Activated B cell treated with CpG ODN at 0.5 μM for 24 hours (primary cell): ENCODE measurements at places on chromosomes 3 and 15.

DNA sequence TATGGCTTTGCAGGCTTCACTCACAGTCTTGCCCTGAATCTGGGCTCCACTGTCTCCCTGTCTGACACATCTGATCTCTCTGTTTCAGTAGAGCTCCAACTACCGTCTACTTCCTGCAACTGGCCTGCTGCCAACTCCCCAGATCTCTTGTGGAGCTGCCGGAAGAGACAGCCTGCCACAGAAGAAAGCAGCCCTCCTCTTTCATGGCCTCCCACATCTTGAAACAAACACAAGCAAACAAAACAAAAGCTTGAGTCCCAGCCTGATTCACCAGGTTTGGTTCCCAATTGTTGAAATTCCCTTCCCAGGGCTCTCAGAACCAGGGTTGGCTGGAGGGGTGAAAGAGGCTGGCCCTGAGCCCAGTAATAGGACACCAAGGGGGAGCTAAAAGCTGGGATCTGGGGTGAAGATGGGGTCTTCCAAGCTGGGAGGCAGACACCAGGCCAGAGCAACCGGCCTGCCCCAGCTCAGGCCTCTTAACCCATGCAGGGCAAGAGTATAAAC is 55.3 kb upstream of the CA12 start:
- DNase-seq: no peak

DNA sequence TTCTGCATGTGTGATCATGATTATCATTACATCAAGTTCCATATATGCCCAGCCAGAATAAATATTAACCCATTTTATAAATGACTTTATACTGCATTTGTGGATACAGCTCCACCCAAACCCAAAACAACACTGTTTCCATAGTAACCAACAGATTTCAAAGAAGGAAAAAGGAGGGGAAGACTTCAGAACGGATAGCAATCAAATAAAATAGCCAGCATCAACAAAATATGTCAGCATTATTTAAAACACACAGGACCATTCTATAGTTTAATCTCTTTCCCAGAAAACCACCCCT is 114.4 kb downstream of the FOXP1 start:
- no peak for DNase-seq

DNA sequence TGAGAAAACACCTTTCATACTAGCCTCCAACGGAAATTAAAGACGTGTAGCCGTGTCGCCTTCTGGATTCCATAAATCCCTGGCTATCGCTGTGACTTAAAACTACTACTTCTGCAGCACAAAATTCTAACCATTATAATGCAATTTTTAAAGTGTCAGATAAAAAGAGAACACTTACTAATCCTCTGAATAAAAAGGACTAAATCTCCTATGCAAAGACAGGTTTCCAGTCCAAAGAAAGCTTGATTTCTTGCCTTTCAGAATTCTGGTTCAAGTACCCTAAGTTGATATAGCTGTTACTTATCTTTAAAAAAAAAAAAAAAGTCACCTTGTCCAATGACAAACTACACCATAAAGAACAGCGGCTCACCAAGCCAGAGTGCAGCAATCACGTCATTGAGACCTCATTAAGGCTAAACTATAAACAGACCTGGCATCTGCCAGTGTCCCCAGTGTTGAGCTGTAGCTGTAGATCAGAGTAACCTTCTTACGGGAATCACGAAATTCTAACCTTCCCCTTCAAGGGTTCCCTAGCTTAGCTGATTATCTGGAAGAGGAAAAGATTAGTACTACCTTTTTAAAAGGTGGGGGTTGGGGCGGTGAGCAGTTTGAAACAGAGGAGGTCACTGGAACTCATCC is 2.2 kb downstream of the ABCC5 start:
- no peak for DNase-seq

- DNase-seq: no peak
Measured at GRCh38 chr3:186569779-186570095, 783 bp upstream of the DNAJB11 start.

DNA sequence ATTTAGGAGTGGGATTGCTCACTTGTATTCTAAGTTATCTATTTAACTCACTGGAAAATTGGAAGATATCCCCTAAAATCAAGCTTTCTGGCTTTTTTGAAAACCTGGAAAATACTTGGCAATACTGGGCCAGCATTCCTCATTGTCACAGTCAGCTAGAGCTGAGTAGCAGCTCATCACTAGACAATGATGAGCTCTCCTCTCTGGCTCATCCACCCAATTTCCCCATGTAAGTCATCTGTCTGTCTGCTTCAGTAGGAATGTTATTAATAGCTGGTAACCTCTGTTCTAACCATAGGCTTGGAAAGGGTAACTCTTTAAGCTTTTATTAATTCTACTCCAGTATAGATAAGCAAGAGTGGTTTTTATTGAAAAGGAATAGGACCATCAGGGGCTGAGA is 39.7 kb upstream of the PIK3R4 start:
- no peak for DNase-seq

DNA sequence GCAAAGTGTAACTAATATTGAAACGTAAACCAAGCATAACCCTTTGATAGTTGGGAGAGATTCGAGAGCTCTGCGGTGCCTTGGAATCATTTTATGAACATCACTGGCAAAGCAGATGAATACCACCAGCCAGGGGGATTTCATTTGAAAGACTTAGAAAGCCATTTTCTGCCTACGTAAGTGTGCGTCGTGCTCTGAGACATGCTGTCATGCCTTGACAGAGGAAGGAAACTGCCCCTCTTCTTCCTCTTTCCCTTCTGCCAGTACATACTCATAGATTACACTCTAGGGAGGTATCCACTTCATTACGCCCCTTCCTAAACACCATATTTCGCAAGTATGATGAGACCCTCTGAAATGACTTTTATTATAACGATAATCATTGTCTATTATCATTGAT is 3.3 kb upstream of the MTHFS start:
- DNase-seq: no peak

DNA sequence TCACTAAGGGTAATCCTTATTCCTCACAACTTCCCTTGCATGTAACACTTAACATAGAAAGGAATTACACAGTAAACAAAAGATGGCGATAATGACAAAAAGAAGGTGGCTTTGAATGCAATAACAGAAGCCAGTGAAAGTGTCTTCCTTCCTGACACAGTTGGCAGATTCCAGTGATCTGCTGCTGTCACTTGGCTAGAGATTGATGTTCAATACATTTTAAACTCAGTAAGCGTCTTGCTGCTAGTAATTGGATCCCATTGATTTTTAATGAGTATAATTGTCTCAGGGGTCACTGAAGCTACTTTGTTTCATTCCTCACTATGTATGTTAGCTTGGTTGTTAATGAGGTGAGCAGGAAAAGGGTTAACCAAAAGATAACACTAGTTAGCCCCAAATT is 692.7 kb downstream of the NTRK3 start:
- no peak for DNase-seq

DNA sequence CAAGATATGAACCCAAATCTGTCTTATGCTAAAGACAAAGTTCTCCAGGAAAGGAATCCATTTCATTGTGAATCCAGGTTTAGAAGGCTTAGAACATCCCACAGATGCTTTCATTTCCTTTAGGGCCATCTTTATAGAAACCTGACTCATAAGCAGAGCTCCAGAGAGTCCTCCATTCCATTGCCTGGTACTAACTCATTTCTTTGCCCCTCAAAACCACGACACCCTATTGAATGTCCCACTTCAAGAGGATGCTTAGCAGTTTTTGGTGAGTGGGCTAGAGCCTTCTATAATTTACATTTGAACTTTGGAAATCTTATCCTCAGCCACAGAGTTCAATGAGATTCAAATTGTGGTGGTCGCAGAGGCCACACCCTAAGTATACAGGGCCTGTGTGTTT is 325.0 kb downstream of the NTRK3 start:
- DNase-seq: no peak

GRCh38 chr3:192170031-192170430 is 557.3 kb downstream of the FGF12 start:
- DNase-seq: no peak

DNA sequence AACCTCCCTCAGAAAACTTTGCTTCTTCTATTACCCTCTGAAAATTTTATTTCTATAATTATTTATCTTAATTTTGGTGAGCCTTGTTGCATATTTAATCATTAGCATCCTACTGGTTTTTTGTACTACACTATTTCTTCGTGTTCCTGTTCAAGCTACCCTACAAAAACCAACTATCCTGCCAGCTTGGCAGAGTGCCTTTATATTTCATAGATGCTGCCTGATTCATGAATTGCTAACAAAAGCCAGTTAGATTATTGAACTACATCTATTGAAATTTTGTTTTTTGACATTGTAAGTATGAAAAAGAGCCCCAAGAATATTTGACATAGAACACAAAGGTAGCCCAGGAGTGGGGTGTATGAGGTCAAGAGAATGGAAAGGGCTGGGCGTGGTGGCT is 78.9 kb downstream of the CD200R1L start:
- DNase-seq: no peak

- no peak for DNase-seq
Measured at GRCh38 chr3:481680-482079, 285.1 kb downstream of the CHL1 start.

GRCh38 chr3:136913168-136913567 is 44.6 kb upstream of the IL20RB start:
- no peak for DNase-seq

DNA sequence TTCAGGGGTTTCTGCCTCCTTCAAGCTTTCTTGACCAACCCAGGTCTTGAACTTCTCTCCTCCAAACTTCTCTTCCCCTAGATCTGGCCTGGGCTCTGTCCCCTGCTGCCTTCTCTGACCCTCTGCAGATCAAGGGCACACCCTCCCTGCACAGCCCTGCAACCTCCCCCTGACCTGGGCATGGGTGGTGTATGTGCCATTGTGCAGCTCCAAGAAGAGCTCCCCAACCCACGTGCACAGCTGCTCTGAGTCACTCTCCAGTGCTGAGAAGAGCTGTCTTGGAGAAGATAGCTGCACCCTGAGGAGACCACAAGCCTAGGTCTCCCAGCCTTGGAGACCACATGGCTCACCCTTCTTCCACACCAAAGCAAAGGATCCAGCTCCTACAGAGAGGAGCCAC is 8.0 kb downstream of the MAN2C1 start:
- DNase-seq: no peak

DNA sequence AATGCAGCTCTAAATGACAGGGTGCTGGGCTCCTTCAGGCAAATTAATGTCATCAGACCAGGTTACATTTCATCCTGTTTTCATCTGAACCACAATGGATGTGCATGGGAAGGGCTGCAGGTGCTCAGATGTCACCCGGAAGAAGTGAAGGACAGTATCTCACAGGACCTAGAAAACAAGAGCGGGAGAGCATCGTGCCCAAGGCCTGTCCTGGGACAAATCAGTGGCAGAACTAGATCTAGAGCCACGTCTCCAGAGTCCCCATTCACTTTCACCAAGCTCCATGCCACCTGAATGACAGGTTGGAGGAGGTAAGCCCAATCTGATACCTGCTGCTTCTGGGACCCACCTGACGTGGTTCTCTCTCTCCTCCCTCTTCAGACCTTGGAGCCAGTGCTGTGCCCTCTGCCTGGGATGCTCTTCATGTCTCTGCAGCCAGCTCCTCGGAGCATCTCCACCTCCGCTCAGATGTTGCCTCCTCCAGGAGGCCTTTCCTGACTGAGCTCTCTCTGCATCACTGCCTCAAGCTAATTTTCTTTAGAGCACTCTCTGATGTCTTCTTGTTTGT is 77.3 kb downstream of the CPN2 start:
- DNase-seq: no peak

GRCh38 chr15:50053055-50053856 is 65.8 kb downstream of the ATP8B4 start:
- no peak for DNase-seq

DNA sequence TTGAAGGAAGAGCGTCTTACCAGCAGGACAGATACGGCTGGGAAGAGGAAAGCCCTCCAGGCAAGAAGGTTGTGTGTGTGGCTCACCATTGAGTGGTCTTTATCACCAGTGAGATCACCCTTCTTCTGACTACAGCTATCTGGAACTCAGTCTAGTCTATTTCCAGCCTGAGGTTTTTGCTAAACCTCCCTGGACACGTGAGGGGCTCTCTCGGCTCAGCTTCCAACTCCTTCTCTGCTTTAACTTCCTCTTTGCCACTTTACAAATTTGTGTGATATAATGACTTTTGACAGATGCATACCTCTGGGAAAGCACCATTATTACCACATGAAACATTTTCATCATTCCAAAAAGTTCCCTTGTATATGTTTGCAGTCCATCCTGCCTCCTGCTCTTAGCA is 15.3 kb upstream of the ROPN1 start:
- no peak for DNase-seq

GRCh38 chr3:56591262-56591661 is 34.3 kb downstream of the CCDC66 start:
- DNase-seq: no peak

- no peak for DNase-seq
Measured at GRCh38 chr15:46901001-46901400, 816.3 kb upstream of the SEMA6D start.

- no peak for DNase-seq
Measured at GRCh38 chr3:48057521-48057920, 41.3 kb upstream of the MAP4 start.

DNA sequence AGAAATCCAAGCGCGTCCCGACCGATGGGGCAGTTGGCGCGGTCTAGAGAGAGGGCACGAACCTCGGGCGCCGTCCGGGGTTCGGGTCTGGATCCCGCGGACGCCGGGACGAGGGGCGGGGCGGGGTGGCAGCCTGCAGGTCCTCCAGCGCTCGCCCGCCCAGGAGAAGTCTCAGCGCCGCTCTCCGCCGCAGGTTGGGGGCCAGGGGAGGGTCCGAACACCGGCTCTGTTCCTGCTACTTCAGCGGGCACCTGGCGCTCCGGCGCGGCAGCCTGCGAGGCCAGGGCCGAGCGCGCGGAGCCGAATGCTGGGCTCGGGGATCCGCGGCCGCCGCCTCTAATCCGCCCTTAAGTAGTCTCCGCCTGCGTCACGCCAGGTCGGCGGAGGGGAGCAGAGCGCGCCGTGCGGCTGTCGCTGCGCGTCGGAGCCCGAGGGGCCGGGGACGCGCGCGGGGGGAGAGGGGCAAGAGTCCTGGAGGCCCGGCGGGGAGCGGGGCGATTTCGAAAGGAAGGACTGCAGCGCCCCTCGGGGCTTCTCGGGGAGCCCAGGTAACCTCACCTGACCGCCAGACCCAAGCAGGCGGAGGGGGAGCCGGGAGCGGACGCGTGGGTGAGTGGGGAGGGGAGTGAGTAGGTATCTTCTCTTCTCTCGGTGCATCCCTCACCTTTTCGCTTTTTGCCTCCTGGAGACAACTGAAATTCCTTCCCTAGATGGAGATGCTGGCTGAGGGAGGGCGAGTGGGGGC is at the start of gene GJD2:
Gene GJD2 (minus strand): TSS at position 325 of the 745 bp plus-strand sequence. CDS start 510 bp downstream, outside the sequence.
- DNase-seq: no peak

GRCh38 chr3:15336057-15336456 is 3.7 kb upstream of the SH3BP5 start:
- no peak for DNase-seq
